ENCODE measurements at places on chromosomes 12 and 14.

DNA sequence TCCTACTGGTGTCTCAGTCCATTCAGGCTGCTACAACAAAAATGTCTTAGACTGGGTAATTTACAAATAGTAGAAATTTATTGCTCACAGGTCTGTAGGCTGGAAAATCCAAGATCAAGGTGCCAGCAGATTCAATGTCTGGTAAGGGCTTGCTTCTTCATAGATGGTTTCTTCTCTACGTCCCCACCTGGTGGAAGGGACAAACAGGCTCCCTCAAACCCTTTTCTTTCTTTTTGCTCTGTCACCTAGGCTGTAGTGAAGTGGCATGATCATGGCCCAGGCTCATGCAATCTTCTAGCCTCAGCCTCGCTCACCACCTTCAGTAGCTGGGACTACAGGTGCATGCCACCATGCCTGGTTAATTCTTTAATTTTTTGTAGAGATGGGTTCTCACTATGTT is 106.8 kb upstream of the RPH3A start:
- no peak for DNase-seq

DNA sequence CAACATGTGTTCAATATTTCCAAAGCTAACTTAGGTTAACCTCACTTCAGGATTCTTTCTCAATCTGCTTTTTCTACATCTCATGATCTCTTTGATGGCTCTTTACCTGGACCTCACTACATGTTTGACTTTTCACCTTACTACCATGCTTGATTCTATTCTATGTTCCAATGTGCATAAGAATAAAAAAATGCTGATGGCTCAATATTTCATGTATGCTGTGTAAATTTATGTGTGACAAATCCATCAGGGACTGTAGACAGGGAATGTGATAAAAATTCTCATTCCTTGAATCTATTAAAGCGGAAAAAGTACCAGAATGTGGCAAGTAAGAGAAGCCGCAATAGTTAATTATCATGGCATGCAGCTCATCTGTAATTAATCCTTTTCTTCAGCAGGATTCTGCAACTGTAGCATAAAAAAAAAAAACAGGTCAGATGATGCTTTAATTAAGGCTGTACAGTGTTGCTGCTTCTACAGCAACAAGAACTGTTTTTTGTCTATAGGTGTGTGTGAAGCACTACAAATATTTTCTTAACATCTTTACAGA is 276.9 kb upstream of the PRKD1 start:
- DNase-seq: no peak

DNA sequence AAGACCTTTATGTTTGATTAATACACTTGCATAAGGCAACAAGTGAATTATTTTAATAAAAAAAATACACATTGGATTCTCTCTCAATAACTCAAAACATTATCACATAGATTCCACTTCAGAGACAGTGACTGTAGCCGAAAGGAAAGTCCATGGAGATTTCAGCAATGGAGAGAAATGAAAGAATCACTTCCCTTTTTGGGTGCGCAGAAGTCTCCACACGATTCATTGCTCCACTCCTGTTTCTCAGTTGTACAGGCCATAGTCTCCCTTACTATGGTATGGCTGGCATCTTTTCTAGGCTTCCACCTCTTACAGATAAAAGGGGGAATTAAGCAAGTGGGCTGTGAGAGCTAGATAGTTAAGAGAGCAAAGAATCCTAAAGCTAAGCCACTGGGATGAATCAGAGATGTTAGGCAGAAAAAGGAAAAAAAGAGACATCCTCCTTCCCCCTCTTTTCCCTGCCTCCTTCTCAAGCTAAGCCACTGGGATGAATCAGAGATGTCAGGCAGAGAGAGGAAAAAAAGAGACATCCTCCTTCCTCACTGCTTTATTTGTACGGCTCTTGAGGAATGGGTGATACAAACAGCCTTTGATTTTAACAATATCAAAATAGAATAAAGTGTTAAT is 16.3 kb downstream of the ST8SIA1 start:
- no peak for DNase-seq

DNA sequence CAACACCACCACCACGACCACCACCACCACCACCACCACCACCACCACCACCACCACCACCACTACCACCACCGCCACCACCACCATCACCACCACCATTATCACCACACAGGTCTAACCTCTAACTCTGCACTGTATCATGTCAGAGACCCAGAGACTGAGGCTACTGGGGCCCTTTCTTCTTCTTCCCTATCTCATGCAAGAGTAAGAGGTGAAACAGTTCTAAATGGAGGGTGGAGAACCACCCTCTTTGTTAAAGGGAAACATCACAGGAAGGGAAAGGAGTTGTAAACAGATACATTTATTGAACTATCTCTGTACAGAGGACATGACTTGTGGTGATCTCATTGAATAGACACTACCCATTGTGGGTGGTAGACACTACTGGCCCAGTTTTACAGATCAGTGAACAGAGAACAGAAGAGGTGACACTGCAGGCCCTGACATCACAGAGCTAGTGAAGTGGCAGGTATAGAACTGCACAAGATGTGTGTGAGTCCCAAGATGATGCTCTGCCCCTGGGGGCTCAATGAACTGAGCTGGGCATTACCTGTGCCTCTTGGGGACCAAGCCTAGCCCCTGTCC is 91.6 kb downstream of the FOXN3 start:
- DNase-seq: no peak

DNA sequence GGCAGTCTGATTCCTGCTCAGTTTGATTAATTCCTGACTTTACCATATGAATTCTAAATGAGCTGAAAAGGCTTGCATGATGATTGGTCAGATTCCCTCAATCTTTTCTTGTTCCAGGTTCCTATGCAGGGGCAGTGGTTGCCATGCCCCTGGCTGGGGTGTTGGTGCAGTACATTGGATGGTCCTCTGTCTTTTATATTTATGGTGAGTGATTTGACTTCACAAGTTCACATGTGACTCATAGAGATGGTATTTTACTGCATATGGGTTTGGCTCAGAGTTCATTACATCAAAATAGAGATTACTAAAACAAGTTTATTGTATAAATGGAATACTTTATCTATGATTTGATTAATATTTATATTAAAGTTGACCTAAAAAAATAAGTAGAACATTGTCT is 44.8 kb downstream of the SLC17A8 start:
- no peak for DNase-seq

- no peak for DNase-seq
Observed at GRCh38 chr12:53058674-53059433, 9.0 kb downstream of the TNS2 start.

All from activated CD4-positive, CD25-positive, alpha-beta regulatory T cell (primary cell).